ENCODE measurements at places on chromosomes 2 and 18.

GRCh38 chr2:182509216-182509615 lies 82.4 kb upstream of the PDE1A start:
- no peak for DNase-seq

DNA sequence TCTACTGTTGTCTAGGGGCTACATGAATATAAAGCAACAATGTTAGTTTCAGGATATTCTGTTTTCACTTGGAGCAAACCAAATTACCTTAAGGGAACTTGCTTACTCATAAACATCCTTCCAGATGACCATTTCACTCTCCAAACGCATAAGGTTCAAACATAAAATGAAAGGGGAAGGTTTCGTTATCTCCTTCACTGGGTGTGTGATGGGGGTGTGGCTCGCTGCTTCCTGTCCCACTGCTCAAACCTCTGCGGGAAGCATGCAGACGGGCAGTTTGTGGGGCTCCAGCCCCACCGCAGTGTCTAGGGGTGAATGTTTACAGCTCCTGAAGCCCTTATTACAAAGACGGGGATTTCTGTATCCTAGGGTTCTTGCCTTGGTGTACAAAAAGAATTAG lies 1310.9 kb upstream of the TMEFF2 start:
- no peak for DNase-seq

DNA sequence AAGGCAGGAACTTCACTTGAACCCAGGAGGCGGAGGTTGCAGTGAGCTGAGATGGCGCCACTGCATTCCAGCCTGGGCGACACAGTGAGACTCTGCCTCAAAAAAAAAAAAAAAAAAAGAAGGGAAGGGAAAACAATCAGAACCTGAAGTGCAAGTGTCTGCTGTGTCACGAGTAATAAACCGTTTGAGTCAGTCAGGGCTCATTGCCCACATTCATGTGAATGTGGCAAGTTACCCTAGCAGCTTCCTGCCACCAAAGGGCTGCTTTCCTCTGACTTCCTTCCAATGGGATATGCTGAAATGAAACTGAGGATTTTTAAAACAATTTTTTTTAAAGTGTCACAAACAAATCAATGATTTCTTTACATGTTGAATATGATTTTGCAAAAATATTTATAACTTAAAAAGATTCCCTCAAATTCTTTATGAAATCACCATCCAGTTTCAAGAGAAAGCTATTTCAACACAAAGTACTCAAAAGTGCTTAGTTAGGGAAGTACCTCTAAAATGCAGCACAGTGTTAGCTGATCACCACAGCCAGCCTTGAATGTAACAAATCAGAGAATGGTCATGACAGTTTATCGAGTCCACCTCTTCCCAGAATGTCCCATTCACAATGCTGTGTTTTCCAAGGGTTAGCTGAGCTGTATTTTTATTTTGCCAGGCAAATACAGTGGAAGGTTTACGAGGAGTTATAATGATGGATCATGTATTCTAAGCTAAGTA lies 36.4 kb downstream of the WDSUB1 start:
- peak; percentile 94 for DNase-seq

DNA sequence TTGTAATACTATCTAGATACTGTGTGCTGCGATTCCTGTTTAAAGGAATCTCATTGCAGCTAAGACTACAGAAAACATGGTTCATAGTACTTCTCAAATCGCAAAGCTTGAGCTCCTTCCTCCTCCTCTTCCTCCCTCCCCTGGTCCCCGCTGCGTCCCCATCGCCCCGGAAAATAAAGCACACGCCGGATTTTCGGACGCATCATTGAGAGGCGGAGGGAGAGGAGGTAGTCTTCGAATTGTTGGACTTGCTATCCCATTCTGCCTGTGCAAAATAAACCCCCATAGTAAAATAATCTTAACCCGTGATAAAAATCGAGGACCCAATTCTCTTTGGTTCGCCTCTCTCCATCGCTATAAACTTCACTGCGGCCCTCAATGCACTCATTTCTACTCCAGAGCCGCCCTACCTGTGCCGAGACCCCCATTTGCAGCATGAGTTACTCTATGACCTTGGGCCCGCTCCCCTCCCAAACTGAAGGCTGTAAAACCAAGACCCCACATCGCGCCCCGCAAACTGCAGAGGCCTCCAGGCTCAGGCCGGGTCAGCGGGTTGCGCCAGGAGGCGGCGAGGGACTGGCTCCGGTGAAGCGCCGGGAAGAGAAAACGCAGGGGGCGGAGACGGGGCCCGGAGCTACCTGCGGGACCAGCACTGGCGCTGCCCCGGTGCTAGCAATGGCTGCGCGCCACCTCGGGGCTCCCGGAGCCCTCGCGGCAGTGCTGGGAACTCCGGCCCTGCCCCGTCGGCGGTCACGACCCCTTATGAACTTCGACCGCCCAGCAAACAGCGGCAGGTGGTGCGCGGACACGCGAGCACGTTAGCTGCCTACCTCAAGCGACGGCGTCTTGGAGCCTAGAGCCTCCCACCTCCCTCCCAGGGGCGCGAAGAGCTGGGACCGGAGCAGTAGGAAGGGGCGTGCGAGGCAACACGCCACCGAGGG lies 649 bp downstream of the ESCO1 start:
- DNase-seq: no peak

GRCh38 chr2:2664989-2665833 lies 334.1 kb upstream of the MYT1L start:
- DNase-seq: peak; percentile 7

DNA sequence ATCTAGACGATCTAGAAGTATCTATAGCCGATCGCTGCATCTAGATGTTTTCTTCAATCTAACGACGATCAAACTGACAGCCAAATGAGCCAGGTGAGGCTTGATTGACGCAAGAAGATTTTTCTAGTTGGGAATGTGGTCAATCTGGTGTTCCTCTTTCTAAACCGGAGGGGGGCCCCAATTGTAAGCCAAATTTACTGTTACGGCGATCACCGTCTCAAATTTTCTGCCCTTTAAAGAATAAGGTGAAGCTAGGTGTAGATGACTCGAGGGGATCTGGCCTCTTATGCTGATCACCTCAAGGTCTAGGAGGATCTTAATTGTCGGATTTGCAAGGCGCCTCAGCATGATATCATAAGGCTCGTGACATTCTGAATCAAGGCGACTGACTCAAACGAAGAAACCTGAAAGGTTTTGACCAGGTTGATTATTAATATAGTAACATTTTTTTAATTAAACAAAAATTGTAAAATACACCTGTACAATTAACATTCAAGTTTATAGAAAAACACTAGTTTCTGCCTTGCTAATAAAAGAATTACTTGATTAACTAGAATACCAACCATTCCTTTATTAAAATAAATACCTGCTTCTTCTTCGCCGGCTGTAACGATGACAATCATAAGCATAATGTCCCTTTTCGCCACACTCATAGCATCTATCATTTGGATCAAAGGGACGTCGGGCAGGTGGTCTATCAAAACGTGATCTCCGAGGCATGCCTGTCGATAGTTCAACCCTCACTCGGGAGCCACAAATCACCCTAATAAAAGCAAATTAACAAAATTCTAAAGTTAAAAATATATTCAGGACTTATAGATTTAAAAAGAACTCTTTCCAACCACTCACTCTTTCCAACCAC lies 2.0 kb downstream of the SRSF7 start:
- peak; percentile 44 for DNase-seq

DNA sequence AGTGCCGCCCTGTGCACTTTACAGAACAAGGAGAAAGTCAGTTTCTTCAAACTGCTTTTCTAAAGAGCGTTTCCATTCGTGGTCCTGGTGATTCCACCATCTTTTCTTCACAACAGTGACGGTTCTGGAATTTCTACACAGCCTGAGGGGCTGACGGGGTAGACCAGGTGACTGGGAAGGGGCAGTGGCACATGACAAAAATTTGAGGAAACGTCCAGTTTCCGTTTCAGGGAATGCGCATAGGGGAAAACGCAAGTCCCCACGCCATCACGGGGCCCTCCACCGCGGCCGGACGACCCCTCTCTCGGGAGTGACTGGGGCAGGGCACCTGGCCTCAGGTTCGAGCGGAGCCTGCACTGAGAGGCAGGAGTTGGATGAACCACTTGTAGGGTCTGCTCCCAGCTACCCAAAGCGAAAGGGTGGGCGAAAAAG lies 980 bp upstream of the SPTBN1 start:
- DNase-seq: no peak
